ENCODE measurements at places on chromosomes 3 and 15.
A peak's percentile ranks its signal among the peaks of the same experiment; 100 is the strongest.

GRCh38 chr3:139716908-139717485 lies 39.2 kb upstream of the NMNAT3 start:
- no peak for DNase-seq

- no peak for DNase-seq
Measured at GRCh38 chr3:46221391-46221790, 13.3 kb upstream of the CCR1 start.

DNA sequence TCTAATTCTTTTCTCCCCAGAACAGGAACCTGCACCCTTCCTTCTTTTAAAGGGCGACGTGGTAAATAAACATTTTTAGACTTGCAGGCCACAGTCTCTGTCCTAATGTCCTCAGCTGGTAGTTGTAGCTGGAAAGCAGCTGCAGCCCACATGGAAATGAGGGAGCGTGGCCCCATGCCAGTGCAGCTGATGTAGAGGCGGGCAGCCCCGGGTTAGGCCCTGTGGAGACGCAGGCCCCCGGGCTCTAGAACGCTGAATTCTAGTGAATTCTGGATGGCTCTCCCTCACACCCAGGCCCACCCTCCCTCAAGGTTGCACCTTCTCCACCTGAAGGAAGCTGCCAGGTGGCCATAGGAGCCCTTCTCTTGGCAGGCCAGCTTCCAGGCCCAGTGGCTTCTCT lies 52.3 kb downstream of the PGPEP1L start:
- peak; percentile 65 for DNase-seq

DNA sequence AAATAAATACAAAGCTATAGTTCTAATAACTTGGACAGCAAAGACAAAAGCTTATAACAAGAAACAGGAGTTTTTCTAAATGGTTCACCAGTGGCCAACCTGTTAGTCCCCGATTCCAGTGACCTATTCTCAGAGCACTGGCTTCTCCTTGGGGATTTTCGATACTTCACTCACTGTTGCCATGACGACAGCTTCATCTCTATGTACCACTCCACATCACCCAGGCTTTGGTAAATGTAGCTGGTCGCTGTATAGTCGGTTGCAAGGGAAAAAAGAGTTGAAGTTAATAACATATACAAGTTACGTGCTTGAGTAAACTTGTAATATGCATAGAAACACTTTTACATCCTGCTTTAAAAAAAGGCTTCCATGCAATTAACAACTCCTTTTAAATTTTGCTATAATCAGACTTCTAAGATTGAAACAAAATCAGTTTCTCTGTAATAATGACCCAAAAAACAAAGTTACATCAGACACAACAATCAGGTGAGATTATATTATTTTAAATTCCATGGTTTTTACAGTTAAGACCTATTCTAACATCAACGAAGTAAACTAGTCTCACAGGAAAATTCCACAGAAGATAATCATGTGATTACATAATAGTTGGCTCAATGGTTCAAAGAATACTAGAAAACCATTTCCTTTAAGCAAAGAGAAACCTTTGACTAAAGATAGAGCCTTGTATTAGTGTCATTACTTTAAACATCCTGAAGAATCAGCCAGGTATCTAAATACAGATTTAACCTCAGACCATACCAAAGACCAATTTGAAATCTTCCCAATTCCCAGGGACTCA lies 2.9 kb downstream of the CCNL1 start:
- DNase-seq, result no peak

GRCh38 chr3:179673523-179673922 lies 20.7 kb downstream of the USP13 start:
- DNase-seq, result no peak

DNA sequence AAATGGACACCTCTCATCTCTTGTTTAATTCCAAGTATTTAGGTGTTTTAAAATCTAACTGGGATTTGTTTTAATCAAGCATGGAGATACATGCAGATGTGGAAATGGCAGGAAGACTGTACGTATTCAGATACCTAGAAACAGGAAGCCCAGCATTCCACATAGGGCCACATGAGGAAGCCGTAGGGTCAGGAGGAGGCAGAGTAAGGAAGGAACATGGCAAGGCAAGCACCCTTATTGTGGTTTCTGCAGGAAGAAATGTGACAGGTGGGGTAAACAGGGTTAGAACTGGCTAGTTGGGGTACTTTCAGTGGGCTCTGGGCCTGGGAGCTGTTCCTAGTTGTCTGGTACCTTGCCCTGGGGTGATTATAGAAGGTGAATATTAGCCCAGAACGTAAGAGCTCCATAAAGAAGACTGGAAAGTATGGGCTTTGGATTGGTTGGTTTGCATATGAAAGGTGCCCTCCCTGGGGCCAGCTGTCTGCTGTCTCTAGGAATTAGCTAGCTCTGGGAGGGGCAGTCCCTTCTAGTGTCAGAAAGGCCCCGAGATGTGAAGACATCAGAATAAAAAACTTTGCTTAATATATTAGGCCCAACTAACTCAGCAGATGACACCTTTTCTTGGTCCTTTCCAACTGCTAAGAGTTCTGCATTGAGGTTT lies 107.7 kb upstream of the CADPS start:
- DNase-seq, result no peak

GRCh38 chr3:187521546-187521945 lies 148.6 kb downstream of the SST start:
- no peak for DNase-seq

DNA sequence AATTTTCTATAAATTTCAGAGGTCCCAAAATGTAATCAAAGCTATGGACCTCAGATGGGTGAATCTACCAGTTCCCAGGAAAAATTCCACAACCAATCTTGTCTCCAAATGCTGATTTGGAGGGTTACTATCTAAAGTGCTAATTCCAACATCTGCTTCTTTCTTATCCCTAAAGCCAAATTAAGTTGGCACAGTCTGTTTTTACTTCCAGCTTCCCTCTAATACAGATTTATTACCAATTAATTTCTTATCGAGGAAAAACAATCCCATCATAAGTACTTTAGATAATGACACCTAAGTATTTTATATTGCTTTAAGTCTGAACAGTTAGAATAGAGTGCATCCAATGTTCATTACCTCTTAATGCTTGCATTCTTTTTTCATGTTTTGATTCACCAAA lies 12.9 kb upstream of the TAFA4 start:
- no peak for DNase-seq
